ENCODE measurements at places on chromosomes 1 and 21.

DNA sequence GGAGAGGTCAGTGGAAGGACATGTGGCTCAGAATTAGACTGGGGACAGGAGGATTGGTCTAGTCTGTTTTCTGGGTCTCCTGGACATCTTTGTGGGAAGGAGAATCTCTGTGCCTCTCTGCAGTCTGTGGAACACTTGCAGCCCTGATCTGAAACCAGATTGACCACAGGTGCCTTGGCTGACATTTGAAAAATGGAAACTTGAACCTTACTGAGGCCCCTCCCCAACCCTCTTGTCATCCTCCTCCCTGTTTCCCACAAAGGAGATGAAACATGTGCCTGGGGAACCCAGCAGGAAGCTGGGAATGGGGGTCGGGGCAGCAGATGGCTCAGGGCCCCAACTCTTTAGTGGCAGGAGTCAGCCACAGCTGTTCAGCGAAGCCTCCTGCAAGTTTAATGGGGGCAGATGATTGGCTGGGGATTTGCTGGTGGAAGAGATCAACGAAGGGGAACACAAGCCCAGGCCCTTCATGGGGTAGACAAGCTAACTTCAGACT is 18.1 kb downstream of the VASH2 start:
- DNase-seq, result no peak

DNA sequence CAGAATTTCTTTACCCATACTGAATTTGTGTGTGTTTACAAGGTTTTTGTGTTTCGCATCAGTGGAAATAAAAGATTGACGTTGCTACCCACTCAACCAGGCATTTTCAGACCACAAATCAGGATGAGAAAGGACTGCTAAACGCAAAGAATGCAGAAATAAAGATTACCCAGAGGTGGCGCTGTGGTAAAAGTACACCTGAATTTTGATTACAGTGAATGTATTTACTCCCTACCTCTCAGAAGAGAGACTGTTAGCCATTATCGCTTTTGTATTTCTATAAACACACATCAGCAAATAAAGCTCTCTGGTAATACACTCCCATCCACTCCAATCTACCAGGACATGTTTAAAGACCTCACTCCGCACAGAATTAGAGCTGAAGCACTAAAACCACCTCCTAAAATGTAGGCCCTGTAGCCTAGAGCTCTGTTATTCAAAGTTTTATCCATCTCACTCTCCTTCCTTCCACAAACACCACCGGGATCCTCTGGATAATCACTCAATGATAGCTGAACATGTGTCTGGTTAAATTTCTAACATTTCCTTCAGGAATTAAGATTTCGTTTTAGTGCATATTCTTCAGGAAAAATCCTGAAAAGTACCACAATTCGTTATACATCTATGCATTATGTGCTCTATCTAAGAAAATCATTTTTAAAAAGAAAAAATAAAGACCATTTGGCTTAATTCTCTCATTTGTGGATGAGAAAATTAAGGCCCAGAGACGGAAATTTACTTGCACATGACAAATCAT is 2.5 kb upstream of the LMO4 start:
- no peak for DNase-seq

GRCh38 chr1:145425436-145426029 is at the start of gene NBPF20:
TSS of gene NBPF20 (minus strand) at chr1:145425603. CDS start at chr1:145405272, 20,331 bp downstream.
- DNase-seq, result peak; percentile 72

DNA sequence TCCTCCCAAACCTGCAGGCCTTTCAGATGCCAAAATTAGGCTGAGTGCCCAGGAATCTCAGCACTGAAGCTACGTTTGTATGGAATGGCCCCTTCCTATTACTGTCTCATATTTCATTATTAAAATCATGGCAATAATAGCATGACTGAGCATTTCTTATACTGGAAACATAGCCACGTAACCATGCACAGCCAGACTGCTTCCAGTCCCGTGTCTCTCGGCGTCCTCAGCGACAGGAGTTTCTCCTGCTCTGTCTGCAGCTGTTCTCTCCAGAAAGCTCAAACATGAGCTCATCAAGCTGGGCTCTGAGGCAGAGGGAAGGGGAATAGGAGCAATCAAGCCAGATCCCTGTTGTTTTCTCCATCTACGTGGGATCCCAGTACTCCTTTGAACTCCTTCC is 104.0 kb downstream of the CDC7 start:
- DNase-seq, result no peak

DNA sequence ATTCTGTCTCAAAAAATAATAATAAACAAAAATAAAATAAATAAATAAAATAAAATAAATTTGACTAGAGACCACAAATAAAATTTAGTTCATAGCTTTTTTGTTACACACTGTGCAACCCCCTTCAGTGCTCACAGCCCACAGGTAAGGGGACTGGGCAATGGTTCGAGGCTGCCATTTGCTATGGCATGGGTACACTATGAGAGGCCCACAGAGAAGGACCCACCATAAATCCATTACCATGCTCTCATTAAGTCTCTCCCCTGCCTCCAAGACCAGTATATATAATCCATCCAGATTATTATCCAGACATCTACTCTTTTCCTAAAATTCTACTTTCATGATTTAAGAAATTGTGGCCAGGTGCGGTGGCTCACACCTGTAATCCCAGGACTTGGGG is 8.7 kb upstream of the RIT1 start:
- DNase-seq, result no peak

DNA sequence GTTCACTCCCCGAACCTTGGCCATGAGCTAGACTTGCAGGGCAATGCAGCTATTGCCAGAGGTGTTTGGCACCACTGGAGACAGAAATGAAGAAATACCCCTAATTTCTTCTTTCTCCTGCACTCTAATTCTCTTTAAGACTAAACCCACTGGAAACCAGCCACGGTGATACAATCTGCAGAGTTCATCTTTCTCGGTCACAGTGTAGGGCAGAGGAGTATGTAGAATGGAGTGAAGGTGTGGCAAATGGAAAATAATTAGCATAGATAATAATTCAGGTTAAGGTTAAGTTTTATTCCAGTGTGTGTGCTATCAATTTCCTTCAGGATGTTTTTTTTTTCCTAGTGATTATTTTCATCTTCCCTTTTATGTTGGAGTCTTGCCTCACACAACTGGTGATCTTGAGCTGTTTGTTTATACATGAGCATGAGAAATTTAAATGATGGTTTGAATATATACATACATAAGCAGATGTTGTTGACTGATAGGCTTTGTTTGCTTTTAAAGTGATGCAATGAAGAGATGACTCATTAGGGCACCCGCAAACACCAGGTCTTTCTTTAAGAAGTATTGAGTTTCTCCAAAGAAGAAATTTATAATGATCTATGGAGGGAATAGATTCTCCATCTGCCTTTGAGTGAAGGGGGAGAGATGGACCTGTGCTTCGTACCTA is 81.9 kb downstream of the SPATA17 start:
- no peak for DNase-seq

- DNase-seq, result no peak
These were observed 995 bp downstream of the CACYBP start for GRCh38 chr1:175000697-175001187.

DNA sequence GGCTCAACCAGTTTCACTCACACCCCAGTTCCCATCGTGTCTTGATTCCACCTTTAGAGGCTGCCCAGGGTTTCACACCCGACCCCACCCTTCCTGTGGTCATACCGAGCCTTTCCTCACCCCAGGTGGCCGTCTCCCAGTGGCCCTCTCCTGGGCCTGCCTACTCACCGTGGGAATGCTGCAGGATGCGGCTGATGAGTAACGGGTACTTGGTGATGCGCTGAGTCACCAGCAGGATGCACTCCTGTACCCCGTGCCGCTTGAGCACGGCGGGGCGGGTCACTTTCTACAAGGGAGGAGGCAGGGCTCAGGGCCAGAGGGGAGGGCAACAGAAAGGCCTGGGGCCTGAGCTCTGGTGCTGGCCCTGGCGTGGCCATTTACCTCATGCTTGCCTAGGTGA is 16.4 kb downstream of the ARHGEF2 start:
- DNase-seq, result no peak

DNA sequence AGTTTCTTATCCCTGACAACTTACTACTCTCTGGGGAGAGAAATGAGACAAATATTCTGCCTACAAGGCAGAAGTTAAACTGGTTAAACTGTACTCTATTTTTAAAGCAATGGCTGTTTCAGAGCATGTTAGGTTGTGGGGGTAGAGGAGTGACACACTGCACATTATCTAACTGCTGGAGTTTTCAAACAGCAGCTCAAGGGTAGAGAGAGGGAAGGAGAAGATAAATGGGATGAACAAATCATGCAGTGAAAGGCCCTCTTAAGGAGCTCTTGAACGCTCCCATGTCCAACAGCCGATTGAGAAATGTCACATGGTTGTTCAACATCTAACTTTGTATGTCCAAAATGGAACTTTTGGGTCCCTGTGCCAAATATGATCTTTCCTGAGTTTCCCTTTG is 14.0 kb upstream of the IFI44L start:
- DNase-seq, result no peak

DNA sequence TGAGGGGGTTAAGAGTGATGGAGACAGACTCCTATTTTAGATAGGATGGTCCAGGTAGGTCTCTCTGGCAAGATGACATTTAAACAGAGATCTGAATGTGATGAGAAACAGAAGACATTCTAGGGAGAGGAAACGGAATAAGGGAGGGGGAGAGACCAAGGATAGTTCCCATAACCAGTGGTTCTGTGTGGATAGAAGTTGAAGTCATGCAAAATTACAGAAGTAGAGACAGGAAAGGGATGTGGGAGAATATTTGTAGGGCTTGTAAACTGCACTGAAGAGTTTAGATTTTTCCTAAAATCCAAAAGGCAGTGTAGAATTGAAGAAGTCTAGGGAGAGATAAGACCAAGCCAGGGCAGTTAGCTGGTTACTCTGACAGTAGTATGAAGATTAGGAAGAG is 200.6 kb downstream of the GRIK1 start:
- DNase-seq, result no peak

- DNase-seq, result no peak
These were observed 812.6 kb upstream of the ADGRL4 start for GRCh38 chr1:79819140-79819539.

DNA sequence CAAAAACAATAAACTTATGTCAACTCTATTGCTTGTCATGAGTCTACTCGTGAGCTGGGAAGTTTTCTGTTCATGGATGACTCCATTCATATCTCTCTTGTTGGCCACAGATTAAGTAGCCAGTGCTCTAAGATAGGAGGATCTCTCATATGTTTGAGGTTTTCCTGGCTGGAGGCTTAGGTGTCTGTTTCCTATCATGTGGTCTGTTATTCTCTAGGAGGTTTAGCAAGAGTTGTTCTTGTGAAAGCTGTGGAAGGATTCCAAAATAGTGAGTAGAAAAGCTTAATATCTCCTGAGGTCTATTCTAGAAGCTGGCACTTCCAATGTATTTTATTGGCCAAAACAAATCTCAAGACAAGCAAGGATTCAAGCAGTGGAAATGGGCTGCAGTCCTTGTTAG is 5.8 kb upstream of the KRTAP20-2 start:
- DNase-seq, result no peak

GRCh38 chr1:224107282-224107625 is 6.7 kb upstream of the FBXO28 start:
- no peak for DNase-seq

DNA sequence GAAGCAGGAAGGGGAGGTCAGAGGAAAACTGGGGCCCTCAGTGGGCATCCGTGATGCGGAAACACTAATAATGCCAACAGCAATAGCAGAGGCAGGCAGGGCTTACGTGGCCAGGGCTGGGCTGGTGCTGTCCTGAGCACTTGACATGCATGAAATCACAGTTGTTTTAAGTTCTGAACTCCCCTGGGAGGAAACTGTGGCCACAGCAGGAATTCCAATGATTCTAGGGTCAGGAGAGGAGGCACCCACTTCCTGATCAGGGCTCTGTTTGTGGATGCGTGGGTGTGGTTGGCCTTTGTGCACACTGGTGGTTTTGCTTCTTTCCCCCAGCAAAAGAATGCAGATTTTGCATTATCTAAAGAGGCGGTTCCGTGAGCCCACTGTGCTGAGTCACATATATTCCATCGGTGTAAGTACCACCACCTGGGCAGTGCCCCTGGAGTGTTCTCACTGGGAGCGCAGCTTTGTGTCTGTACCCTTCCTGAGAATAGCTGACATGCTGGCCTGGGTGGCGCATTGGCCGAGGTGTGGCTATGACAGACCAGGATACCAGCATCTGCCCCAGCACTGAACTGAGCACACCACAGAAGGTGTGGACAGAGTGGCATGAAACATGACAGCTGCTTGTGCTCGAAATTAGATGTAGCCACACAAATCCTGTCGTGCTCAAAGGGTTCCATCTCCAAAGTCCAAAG is 71.0 kb downstream of the PDE9A start:
- no peak for DNase-seq

GRCh38 chr21:39005502-39005787 is 177.8 kb downstream of the PSMG1 start:
- DNase-seq, result no peak

- no peak for DNase-seq
These were observed 95.4 kb downstream of the INTS7 start for GRCh38 chr1:211939876-211940468.

DNA sequence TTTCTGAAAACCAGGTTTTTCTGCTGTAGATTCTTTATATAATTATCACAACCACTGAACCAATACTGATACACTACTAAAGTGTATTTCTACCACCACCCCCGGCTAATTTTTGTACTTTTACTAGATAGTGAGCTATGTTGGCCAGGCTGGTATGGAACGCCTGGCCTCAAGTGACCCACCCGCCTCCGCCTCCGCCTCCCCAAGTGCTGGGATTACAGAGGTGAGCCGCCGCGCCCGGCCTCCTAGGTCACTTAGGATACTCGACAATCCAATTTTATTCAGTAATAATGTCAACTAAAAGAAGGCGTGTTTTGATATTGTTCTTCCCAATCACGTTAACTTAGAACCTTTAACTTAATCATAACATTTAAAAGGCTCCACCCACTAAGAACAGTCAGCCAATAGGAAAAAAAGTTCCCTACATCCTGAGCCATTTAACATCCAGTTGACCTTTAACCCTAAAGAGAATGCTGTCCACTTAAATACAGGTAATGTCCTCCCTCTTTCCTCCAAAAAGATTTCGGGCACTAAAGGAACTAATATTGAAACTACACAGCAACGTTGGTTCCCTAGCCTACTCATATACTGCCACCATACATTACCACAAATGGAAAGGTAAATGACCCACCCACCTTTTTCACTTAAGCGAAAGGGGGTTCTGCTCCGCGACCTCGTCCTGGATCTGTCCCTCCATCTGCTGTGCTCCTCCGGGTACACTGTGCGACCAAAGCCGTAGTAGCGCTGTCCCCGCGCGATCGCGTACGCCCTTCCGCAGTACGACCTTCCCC is 1.2 kb downstream of the RSRP1 start:
- no peak for DNase-seq

GRCh38 chr1:156074661-156075060 is 7.6 kb downstream of the MEX3A start:
- DNase-seq, result no peak

GRCh38 chr1:175225805-175226129 is 33.2 kb upstream of the KIAA0040 start:
- no peak for DNase-seq

Data from activated CD4-positive, alpha-beta T cell treated with anti-CD3 and anti-CD28 coated beads for 1 hour (primary cell).